ENCODE measurements at places on chromosomes 6 and 20. TPM values are rescaled to one million over a fixed set of nuclear protein-coding genes. Genes with fewer than 3 reads are reported as not detected.
A peak's percentile ranks its signal among the peaks of the same experiment; 100 is the strongest.

GRCh38 chr6:36834576-36835341 is 4.5 kb downstream of the CPNE5 start:
- H3K4me3 ChIP-seq = no peak overlapping the region
- DNase-seq = no peak
- H3K27ac ChIP-seq = no peak overlapping the region
- H3K36me3 ChIP-seq = no peaks in the 10 kb centered on the region

The CYP24A1 gene
- not detected for total RNA-seq

GRCh38 chr6:145904391-145904790 is 59.8 kb downstream of the SHPRH start:
- H3K27ac ChIP-seq = no peak overlapping the region
- no peaks in the 10 kb centered on the region for H3K4me1 ChIP-seq
- no peaks in the 10 kb centered on the region for H3K27me3 ChIP-seq
- peaks cover 1% of the 10 kb centered on the region for H3K36me3 ChIP-seq

DNA sequence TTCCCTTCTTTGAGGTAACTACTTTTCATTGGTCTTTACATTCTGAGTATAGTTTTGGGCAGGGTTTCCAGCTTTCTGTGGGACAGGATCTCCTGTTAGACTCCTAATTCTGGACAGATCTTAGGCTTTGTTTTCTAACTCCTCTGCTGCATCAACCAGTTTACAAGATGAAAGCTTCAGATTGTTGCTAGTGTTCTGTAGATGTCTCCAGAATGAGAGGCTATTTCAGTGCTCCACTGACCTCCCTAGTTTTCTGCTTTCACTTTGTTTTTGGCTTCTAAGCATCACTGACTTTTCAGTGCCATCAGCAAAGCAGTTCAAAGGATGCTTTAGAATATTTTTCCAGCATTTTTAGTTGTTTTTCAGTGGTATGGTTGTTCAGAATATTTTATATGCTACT is 101.4 kb downstream of the LIN28B start:
- H3K36me3 ChIP-seq = no peaks in the 10 kb centered on the region
- no peak for DNase-seq
- no peaks in the 10 kb centered on the region for H3K27me3 ChIP-seq
- no peaks in the 10 kb centered on the region for H3K4me1 ChIP-seq
- no peak overlapping the region for H3K27ac ChIP-seq

DNA sequence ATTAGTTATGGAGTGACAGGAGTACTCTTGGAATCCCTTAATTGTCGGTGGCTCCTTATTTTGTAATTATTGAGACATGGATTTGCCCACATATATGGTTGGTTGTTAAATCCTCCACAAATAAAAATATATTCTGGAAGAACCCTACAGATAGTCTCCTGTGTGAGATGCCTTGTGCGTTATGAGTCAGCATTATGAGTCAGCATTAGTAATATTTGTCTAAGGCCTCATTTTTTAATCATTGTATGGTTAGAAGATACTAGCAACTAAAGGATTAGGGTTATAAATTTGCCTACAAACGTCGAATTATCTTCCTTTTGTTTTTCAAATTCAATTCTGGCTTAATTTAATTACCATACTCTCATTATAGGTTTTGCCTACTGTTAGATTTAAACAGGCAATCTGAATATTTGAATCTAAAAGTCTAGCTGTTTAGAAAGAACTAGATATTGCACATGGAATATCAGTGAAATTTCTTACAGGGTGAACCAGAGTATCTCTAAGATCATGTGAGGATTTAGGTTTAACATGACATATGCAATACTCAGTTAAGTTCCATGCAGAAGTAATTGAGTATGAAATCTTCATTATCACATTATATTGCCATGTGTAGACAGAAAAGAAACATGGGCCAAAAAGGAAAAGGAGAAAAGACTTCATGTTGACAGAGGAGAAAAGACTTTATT is 5.9 kb downstream of the C6orf58 start:
- H3K27me3 ChIP-seq = no peaks in the 10 kb centered on the region
- no peaks in the 10 kb centered on the region for H3K36me3 ChIP-seq
- no peaks in the 10 kb centered on the region for H3K4me1 ChIP-seq
- no peak overlapping the region for H3K4me3 ChIP-seq

DNA sequence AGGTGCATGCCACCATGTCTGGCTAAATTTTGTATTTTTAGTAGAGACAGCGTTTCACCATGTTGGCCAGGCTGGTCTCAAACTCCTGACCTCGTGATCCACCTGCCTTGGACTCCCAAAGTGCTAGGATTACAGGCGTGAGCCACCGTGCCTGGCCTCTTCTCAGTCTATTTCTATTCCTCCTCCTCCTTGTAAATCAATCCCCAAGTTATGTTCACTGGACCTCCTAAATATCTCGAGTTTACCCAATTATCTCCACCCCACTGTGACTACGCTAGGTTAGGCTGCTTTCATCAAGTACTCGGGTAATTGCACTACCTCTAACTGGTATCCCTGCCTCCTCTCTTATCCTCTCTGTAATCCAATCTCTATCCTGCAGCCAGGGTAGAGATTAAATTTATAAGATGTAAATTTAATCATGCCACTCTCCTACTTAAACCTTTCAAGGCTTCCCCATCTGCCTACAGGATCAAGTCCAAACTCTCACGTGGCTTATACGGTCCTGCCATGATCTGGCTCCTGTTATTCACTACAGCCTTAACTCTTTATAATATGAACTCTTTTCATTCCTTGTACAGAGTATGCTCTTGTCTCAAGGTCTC is 837 bp upstream of the MAD2L1BP start:
- peak; percentile 10 for DNase-seq
- no peaks in the 10 kb centered on the region for H3K4me1 ChIP-seq
- no peaks in the 10 kb centered on the region for H3K36me3 ChIP-seq
- H3K4me3 ChIP-seq = no peak overlapping the region
- H3K27me3 ChIP-seq = no peaks in the 10 kb centered on the region
- no peak overlapping the region for H3K27ac ChIP-seq

The AGER gene
- total RNA-seq = 6.4 TPM

The SCGN gene
- not detected for total RNA-seq

- H3K27me3 ChIP-seq = no peaks in the 10 kb centered on the region
- H3K4me3 ChIP-seq = no peak overlapping the region
- H3K4me1 ChIP-seq = peaks cover 3% of the 10 kb centered on the region
Observed at GRCh38 chr6:84027340-84028181, 6.0 kb upstream of the MRAP2 start.

The DEFB124 gene
- total RNA-seq = 7.6 TPM

- no peak overlapping the region for H3K27ac ChIP-seq
- DNase-seq = no peak
Observed at GRCh38 chr6:39029156-39030011, 19.2 kb upstream of the GLP1R start.

The RAE1 gene
- 11.6 TPM for total RNA-seq

GRCh38 chr20:18001131-18001921 is 32.5 kb downstream of the MGME1 start:
- no peak overlapping the region for H3K4me3 ChIP-seq
- H3K27me3 ChIP-seq = no peaks in the 10 kb centered on the region
- H3K4me1 ChIP-seq = no peaks in the 10 kb centered on the region
- no peak overlapping the region for H3K27ac ChIP-seq

GRCh38 chr20:32453467-32454163 is 95.5 kb downstream of the ASXL1 start:
- H3K27ac ChIP-seq = no peak overlapping the region
- no peaks in the 10 kb centered on the region for H3K27me3 ChIP-seq
- no peaks in the 10 kb centered on the region for H3K4me1 ChIP-seq
- DNase-seq = peak; percentile 69

The TRAPPC3L gene
- 0.36 TPM for total RNA-seq

DNA sequence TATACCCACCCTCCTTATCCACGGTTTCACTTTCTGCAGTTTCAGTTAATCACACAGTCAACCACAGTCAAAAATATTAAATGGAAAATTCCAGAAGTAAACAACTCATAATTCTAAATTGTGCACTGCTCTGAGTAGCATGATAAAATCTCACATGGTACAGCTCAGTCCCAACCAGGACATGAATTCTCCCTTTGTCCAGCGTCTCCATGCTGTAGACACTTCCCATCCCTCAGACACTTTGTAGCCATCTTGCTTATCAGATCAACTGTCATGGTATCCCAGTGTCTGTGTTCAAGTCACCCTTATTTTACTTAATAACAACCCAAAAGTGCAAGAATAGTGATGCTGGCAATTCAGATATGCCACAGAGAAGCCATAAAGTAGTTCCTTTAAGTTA is 94.7 kb downstream of the PDE10A start:
- H3K4me1 ChIP-seq = no peaks in the 10 kb centered on the region
- no peak overlapping the region for H3K4me3 ChIP-seq
- no peak for DNase-seq
- H3K36me3 ChIP-seq = no peaks in the 10 kb centered on the region
- H3K27ac ChIP-seq = no peak overlapping the region
- no peaks in the 10 kb centered on the region for H3K27me3 ChIP-seq

DNA sequence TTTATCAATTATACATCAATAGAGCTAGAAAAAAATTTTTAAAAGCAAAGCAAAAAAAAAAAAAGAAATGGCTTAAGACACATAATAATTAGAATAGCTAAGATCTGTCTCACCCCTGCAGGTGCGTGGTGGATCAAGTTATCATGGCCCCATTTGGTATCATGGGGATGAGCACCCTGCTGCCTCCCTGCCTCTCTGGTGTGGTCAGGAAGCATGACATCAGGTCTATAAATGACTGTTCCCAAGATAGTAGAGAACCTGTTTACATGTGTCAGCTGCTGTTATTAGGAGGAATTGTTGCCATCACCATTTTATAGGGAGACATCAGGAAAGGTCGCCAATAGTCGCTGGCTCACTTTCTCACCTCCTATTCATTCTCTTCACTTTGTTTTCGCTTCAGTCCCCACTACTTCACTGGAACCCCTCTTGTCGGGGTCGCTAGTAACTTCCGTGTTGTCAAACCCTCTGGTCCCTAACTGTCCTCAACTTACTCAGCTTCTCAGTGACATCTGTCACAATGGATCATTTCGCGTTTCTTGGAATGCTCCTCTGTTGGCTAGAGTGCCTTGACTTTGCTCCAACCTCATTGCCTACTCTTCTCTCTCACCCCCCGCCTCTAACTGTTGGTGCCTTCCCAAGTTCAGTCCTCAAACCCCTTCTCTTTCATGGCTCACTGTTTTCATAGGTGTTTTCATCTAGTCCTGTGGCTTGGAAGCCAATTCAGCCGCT is 4.7 kb downstream of the DNTTIP1 start:
- no peaks in the 10 kb centered on the region for H3K4me1 ChIP-seq
- DNase-seq = no peak
- no peaks in the 10 kb centered on the region for H3K27me3 ChIP-seq
- peaks cover 2% of the 10 kb centered on the region for H3K36me3 ChIP-seq
- H3K27ac ChIP-seq = no peak overlapping the region
- H3K4me3 ChIP-seq = no peak overlapping the region

The MTCH1 gene
- 180 TPM for total RNA-seq

- H3K36me3 ChIP-seq = no peaks in the 10 kb centered on the region
- H3K4me3 ChIP-seq = no peak overlapping the region
- DNase-seq = no peak
- H3K27ac ChIP-seq = no peak overlapping the region
Observed at GRCh38 chr6:158174514-158174913, 6.4 kb downstream of the GTF2H5 start.

- DNase-seq = no peak
- peaks cover 1% of the 10 kb centered on the region for H3K27me3 ChIP-seq
- H3K4me3 ChIP-seq = no peak overlapping the region
- no peaks in the 10 kb centered on the region for H3K4me1 ChIP-seq
Observed at GRCh38 chr6:150282806-150283205, 86.0 kb upstream of the IYD start.

The ENTPD6 gene
- total RNA-seq = 68.8 TPM

The POFUT1 gene
- 29.8 TPM for total RNA-seq

The C6orf132 gene
- 1.7 TPM for total RNA-seq

The SLC12A5 gene
- 2.4 TPM for total RNA-seq

DNA sequence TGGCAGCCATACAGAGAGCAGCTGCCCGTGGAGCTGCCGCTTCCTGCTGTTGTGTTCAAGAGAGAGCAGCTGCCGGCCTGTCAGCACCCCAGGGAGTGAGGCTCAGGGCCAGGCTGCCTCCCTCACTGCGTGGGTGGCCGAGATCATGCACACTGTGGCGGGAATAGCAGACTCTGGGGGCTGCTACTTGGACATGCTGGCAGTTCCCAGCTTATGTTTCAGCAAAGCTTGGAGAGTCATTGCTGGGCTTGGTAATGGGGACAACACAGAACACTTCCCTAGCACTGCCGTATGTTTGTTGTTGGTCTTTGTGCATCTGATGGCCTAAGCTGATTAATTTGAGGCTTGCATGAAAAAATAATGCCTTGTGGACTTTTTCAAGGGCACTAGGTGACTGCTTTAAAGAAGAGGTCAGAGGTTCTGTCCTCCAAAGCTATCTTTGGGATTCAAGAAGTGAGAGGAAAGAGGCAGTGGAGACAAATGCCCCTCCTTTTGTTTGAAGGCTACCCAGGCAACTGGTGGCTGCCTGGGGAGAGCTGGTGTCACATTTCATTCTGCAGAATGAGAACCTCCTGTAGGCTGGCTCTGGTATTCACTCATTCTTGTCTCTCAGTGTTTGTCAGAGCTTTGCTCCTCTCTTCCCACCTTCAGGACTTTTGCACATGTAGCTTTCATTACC is 18.8 kb downstream of the MRAP2 start:
- H3K36me3 ChIP-seq = no peaks in the 10 kb centered on the region
- DNase-seq = peak; percentile 90
- no peaks in the 10 kb centered on the region for H3K27me3 ChIP-seq
- H3K4me1 ChIP-seq = peaks cover 2% of the 10 kb centered on the region
- H3K4me3 ChIP-seq = no peak overlapping the region

DNA sequence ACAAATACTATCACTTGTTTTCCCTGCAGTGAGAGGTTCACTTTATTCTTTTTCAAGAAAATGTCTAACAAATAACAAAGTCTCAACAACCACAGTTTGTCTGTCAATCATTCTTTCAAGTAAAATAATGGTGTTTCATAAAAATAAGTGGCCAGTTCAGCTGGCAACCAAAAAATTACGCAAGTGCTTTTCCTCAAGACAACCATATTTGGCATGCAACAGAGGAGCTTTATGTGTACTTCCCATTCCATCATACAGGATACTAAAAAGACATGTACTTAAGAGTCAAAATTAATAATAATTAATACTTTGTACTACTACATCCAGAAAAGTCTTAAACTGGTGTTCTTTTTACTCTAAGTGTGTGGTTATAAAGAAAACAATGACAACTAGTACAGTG is 34.6 kb downstream of the ATG5 start:
- H3K36me3 ChIP-seq = no peaks in the 10 kb centered on the region
- no peak overlapping the region for H3K4me3 ChIP-seq
- H3K27ac ChIP-seq = no peak overlapping the region
- no peaks in the 10 kb centered on the region for H3K27me3 ChIP-seq

DNA sequence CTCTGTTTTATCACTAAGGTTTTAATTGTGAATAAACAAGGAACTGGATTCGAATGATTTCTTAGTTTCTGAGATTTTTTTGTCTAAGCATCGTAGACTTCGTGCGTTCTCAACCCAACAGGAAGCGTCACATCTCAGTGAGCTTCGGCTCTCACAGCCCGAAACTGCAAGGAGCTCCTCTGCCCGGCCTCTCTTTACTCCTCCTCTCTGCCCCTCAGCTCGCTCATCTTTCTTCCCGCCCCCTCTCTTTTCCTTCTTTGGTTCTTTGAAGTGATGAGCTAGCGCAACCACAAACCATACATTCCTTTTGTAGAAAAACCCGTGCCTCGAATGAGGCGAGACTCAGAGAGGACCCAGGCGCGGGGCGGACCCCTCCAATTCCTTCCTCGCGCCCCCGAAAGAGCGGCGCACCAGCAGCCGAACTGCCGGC is 480 bp upstream of the NT5E start:
- H3K36me3 ChIP-seq = no peaks in the 10 kb centered on the region
- DNase-seq = peak; percentile 55
- H3K27me3 ChIP-seq = no peaks in the 10 kb centered on the region
- H3K27ac ChIP-seq = peak overlapping the region; percentile 84

All from aorta (tissue), 5 donors.